ENCODE measurements at places on chromosomes 7 and 10.

GRCh38 chr7:18916826-18917225, 200.6 kb downstream of the TWIST1 start:
- DNase-seq, result no peak

DNA sequence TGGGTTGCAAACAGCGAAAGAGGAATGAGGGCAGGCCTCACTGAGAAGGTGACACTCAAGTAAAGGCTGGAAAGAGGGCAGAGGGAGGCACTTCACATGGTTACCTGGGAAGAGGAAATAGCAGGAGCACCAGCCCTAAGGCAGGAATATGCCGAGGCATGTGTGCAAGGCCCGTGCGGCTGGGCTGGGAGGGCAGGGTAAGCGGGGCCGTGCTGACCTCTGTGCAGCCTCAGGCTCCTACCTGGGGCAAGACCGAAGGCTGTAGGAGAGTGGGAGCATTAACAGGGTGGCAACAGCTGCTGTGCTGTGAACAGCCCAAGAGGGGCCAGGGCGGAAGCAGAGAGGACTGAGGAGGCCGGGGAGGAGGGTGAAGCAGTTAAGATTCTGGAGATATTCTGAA, 24.0 kb upstream of the SH3PXD2A start:
- no peak for DNase-seq

- no peak for DNase-seq
Measured at GRCh38 chr10:108582387-108582786, 1340.9 kb downstream of the XPNPEP1 start.

DNA sequence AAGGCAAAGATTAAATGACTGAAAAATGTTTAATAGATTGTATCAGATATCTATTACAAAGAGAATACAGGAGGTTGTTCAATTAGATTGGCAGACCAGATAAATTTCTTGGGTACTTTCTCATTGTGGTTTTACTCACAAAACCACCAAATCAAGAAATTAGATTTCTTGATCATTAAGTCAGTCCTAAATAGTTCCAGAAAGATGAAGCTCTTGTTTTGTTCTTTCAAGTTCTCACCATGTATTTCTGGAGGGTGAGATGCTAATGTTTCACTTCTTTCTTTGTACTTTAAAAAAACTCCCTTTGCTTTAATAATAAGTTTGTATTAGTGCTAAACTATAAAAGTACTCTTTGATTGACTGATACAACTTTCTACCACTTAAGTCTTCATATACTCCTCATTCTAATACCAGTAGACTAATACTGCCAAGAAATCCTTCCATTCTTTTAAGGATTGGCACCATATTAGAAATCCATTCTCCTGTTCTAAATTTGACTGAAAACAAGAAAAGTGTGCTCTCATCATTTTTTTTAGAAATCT, 69.4 kb downstream of the RNF133 start:
- DNase-seq, result no peak

DNA sequence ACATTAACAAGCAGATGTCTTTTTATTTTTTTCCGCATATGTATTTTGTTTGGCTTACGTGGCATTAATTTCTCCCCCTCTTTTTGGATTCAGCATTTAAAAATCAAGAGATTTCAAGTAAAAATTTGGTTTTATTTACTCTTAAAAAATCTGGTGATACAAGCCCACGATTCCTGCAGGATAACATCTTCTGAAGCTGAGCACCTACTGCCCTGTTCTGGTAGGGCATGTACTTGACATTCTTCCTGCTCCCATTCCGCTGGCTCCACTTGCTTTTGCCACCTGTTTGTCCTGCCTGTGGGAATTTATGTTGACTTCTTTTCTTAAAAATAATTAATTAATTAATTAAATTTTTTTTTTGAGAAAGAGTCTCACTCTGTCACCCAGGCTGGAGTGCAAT, 105.2 kb upstream of the SLC25A13 start:
- DNase-seq, result no peak

DNA sequence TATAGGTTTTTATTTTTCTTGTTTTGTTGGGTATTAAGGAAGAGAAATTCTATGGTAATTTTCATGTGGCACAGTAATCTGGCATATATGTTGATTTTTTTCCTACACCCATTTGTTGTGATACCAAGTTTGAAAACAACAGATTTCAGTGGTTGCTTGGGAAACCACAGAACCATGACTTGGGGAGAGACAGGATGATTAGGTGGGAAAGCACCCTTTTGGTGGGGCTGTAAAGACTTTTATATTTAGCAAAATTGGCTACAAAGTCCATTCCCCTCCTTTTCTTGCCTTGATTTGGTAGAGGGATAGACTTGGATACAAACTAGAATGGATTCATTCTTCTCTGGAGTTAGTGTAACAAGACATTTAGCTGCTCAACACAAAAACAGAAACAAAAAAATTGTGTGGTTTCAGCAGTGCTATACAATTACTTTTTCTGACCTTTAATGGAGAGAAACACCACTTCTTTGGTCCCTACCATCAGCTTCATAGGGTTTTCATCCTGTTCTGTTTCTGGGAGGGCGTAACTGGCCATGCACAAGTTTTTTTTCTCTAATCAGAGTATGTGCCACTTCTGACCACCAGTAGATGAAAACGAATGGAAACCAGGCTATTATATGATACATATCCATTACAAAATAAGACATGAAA, 52.7 kb downstream of the FIGNL1 start:
- peak; percentile 61 for DNase-seq

DNA sequence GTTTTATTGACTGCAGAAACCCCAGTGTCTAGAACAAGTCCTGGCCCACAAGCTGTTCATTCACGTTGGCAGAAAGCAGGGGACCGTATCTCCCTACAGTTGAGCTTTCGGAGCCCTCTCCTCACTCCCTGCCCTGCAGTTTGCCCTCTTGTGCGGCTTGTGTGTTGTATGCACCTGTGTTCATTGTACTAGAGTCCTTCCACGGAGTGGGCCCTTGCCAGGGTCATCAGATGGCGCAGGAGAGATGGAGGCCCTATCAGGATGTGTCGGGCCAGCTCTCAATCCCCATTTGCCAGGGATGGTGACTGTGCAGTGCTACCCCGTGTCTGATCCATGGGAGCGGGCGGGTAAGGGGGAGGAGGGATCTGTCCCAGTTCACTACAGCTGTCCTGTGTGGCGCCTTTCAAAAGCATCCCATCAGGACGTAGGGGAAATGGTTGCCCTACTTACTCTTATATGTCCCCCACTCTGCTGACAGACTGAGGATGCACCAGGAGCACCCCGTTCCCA, 77.4 kb upstream of the PRR15 start:
- no peak for DNase-seq

DNA sequence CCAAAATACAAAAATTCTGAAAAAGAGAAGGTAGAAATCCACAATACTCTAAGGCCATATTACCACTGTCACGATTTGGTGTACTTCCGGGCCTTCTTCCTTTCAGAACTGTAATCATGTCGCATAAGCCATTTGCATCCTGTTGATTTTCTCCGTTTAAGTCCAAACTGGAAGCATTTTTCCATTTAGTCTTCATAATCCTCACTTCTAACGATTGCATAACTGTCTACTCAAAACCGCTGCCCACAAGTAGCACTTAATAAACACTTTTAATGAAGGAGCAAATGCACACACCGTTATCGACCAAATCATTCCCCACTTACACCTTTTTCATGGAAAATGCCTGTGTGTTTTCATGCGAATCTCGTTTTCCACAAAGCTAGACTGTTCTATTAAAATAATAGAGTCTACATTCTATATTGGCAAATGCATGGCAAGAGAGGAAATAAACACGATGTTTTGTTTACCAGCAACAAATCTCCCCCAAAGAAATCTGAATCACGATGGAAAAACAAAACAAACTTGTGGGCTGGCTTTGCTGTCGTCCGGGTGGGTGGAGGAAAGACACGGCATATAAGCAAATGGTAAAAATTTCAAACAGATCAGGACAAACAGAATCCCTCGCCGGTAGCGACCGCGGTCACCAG, 1.0 kb downstream of the ATE1 start:
- DNase-seq, result peak; percentile 3

DNA sequence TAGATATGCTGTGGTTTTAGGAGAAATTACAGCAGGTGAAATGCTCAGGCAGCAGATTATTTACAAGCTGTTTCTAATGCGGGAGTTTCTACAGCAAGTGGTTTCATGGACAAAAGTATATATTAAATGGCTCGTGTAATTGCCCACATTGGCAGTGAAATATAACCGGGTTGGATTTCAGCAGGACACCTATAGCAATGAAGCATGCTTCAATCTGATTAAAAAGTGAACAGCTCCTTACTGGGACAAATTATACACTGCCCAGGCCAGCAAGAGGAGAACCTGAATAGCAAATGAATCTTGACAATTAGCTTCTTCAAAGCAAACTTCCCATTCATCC, 35.2 kb upstream of the LYZL1 start:
- DNase-seq, result no peak

DNA sequence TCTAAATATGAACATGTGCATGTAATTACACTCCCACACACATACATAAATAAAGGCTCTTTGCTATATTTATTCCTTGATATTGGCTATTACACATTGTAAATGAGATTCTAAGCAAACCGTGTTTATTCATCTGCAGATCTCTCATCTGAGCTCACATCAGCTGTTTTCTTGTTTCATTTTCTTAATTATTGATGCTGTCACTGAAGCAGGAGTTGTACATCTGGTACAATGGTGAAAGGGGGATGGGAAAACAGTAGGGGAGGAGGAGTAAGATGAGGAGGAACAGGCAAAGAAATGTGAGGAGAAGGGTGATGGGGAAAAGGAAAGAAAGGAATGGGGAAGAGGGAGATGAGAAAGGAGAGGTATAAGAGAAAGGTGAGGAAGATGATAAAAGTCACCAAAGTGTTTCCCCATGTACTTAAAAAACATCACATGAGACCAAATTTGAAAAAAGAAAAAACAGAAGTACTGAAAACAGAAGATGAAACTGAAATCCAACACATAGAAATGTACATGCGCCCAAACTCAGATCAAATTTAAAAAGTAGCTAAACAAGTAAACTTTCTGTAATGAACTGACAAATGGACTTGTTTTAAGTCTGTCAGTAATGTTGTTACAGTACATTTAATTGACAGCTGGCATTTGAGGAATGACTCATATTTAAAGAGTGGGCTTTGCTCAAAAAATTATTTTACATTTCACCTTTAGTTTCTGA, 472.2 kb downstream of the ARL4A start:
- no peak for DNase-seq

DNA sequence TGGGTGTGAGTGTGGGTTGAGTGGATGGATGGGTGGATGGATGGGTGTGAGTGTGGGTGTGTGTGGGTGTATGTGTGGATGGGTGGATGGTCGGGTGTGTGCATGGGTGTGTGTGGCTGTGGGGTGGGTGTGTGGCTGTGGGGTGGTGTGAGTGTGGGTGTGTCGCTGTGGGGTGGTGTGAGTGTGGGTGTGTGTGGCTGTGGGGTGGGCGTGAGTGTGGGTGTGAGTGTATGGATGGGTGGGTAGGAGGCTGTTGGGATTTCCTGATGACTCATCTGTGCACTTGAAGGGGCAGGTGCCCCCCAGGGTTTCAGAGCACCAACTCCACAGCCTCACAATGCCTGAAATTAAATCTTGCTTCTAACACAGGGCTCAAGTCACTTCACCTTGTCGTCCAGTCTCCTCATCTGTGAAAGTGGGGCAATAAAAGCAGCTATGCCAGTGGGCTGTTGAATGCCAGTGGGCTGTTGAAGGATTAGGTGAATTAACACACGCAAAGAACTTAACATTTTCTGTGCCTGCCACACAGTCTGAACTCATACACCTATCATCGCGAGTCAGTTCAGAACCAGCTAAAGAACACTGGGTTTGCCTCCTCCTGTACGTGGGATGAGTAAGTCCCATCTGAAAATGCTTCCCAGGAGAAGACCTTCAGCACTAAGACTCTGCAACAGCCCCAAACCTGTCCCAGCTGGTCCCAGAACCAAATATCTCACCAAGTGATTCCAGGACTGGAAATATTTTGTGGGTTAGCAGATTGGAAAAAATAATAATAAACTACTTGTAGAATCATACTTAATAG, 32.0 kb downstream of the SFMBT2 start:
- DNase-seq, result no peak

- DNase-seq, result peak; percentile 12
Measured at GRCh38 chr10:13340626-13341376, 7.3 kb downstream of the SEPHS1 start.

DNA sequence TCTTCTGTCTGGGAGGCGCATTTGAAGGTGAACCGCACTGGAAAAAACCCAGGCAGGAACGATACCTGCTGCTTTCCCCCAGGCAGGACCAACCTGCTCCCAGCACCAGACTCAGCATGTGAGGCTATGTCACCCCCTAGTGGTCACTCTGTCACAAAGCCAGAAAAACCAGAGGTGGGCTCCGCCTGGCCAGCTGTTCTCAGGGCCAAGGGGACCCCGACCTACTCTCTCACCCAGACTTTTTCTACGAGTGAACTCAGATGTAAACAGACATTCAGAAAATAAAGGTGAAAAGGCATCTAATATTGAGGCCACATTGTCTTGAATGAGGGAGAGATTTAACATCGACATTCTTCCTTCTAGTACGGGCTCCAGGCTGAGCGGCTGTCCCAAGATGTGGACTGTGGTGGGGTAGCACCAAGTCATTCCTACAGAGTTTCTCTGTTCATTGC, 117.3 kb downstream of the PRKAG2 start:
- DNase-seq, result peak; percentile 54

GRCh38 chr7:44796034-44796503, 412 bp upstream of the PPIA start:
- DNase-seq, result no peak

DNA sequence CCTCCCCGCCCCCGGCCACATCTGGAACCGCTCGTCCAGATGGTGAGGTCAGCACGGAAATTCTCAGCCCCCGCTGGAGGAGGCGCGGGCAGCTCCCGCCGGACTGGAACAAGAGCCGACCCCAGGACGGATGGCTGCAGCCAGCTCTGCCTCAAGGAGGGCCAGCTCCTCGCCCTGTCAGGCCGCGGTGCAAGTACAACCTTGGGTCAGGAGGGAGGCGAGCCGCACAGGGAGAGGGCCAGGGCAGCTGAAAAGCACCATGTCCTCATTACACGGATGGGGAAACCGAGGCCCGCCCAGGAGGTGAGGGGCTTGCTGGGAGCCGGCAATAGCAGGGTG, 3.8 kb upstream of the GRIFIN start:
- no peak for DNase-seq

GRCh38 chr10:76628801-76629200, 1008.8 kb downstream of the KCNMA1 start:
- no peak for DNase-seq

- peak; percentile 8 for DNase-seq
Measured at GRCh38 chr7:93165447-93165846, 17.3 kb upstream of the SAMD9L start.

GRCh38 chr10:123109466-123109865, 26.3 kb upstream of the HMX3 start:
- no peak for DNase-seq

DNA sequence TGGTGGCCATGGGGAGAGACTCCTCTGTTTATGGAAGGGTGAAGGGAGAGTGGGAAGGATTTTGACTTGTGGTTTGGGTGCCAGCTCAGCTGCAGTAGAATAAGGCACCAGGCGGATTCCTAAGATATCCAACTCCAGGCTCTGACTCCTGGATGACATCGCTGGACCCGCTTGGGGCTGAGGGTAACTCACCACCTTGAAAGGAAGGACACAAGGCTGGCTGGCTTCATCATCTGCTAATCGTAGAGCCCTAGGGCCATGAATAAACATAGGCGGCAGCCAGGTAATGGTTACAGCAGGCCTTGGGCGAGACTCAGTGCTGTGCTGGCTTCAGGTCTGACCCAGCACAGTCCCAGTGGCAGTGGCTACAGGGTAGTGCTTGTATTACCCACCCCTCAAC, 16.7 kb upstream of the LIPK start:
- DNase-seq, result no peak

Measured in central memory CD4-positive, alpha-beta T cell (primary cell).